ENCODE measurements at places on chromosomes 6 and 20.

DNA sequence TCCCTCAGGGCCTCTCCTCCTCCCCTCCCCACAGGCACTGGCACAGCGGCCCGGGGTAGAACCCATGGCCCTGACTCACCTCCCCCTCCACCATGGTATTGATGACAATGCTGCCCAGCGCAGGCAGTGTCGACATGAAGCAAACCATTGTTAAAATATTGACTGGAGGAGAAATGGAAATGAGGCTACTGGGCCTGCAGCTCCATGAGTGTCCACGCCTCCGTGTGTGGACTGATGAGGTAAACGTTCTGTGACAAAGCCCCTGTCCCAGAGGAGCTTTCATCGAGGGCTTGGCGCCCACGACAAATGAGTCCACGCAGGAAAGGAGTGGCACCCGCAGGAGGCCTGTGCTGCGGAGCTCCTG is 402.7 kb downstream of the TAF4 start:
- no peaks in the 10 kb centered on the region for H3K36me3 ChIP-seq
- no peaks in the 10 kb centered on the region for H3K4me1 ChIP-seq
- H3K27ac ChIP-seq, result no peak overlapping the region
- no peak for DNase-seq

DNA sequence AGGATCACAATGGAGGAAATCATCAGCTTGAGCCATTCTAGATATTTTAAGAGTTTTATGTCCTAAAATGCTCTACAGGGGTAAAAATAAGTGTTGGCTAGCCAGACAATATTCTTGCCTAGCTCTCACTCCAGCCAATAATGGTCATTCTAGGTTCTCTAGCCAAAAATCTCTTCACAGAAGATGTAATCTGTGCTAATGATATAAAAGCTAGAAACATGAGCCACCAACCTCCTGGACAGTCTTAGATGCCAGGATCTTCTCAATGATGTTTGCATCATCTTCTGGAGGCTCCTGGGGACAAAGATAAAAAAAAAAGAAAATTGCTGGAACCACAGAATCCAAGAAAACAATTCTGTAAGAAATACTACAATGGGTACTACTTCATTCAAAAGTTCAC is 119.1 kb downstream of the CHD6 start:
- DNase-seq, result no peak
- H3K4me1 ChIP-seq, result no peaks in the 10 kb centered on the region
- no peaks in the 10 kb centered on the region for H3K36me3 ChIP-seq
- no peaks in the 10 kb centered on the region for H3K27me3 ChIP-seq

DNA sequence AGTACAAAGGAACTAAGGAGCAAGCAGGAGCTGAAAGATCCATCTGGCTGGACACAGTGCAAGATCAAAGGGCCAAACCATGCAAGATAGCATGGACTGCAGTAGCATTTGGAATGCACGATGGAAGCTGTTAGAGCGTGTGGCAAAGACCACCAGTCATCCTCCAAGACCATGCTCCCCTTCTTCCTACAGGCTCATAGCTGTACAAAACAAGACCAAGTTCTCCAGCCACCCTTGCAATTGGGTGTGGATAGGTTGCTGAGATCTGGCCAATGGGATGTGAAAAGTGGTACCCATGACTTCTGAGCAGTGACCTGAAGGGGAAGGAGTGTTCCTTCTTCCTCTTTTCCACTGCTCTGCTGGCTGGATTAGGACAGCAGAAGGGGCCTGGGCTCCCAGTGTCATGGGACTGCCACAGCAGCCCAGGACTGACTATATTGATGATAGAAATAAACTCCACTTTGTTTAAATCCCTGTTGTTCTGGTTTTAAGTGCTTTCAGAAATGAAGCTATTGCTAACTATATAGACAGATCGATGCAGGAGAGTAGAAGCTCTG is 64.9 kb downstream of the SLC22A23 start:
- peaks cover 29% of the 10 kb centered on the region for H3K4me1 ChIP-seq
- no peak for DNase-seq
- peak overlapping the region; percentile 85 for H3K27ac ChIP-seq
- H3K4me3 ChIP-seq, result no peak overlapping the region
- no peaks in the 10 kb centered on the region for H3K36me3 ChIP-seq
- H3K27me3 ChIP-seq, result no peaks in the 10 kb centered on the region

DNA sequence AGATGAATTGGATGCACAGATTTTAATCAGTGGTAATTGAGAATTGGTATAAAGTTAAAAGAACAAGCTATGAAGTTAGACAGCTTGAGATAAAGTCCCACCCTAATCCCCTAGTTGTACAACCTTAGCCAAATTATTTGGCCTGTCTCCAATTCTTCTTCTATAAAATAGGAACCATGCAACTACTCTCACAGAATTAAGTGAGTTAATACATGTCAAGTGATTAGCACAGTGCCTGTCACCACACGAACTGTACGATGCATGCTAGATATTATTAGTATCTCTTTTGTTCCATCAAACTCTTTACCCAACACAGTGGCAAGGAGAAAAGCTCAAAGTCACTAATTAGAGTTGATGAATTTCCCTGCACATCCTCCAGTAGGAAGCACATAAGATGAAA is 44.7 kb downstream of the MBOAT1 start:
- no peaks in the 10 kb centered on the region for H3K27me3 ChIP-seq
- H3K4me1 ChIP-seq, result peaks cover 27% of the 10 kb centered on the region
- H3K36me3 ChIP-seq, result peaks cover 7% of the 10 kb centered on the region
- no peak for DNase-seq

DNA sequence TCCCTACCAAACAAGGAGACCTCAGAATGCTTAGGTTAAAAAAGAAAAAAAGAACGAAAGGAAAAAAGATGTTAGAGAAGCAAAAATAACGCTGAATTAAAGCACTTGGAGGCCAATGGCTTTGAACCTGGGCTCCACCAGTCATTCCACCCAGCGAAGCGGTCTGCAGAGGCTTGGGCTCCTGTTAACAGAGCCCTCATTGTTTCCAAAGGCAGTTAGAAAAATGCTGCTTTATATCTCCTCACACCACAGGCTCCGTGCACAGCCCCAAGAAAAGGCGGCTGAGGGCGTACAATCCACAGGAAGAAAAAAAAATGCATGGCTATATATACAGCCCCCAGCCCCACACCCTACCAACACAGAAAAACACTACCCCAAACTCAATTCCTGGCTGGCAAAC is 255.9 kb downstream of the FOXC1 start:
- peaks cover 19% of the 10 kb centered on the region for H3K4me1 ChIP-seq
- no peaks in the 10 kb centered on the region for H3K27me3 ChIP-seq
- H3K27ac ChIP-seq, result no peak overlapping the region
- no peak overlapping the region for H3K4me3 ChIP-seq
- H3K36me3 ChIP-seq, result no peaks in the 10 kb centered on the region
- DNase-seq, result no peak

GRCh38 chr6:31157513-31158139 is at the start of gene CCHCR1:
Gene CCHCR1 (minus strand): TSS chr6:31157802. CDS start chr6:31157600, 202 bp downstream.
- peak within 1 kb of the TSS; percentile 45 for H3K4me3 ChIP-seq
- peaks cover 7% of the 10 kb centered on the region for H3K4me1 ChIP-seq
- peaks cover 52% of the 10 kb centered on the region for H3K36me3 ChIP-seq
- DNase-seq, result no peak

DNA sequence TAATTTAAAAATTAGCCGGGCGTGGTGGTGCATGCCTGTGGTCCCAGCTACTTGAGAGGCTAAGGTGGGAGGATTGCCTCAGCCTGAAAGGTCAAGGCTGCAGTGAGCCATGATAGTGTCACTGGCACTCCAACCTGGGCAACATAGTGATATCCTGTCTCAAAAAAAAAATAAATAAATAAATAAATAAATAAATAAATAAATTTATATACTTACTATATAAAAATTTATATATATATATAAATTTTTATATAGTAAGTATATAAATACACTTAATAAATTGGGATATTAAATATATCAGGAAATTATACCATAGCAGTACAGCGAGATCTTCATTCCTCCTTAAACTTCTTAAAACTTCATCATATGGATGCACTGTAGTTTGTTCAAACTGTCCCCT is 23.0 kb upstream of the IPCEF1 start:
- H3K4me3 ChIP-seq, result no peak overlapping the region
- H3K36me3 ChIP-seq, result no peaks in the 10 kb centered on the region
- no peaks in the 10 kb centered on the region for H3K27me3 ChIP-seq
- H3K4me1 ChIP-seq, result no peaks in the 10 kb centered on the region

- no peaks in the 10 kb centered on the region for H3K27me3 ChIP-seq
- H3K4me1 ChIP-seq, result peaks cover 95% of the 10 kb centered on the region
- peak overlapping the region; percentile 87 for H3K27ac ChIP-seq
- no peaks in the 10 kb centered on the region for H3K36me3 ChIP-seq
- DNase-seq, result no peak
Observed at GRCh38 chr6:11219400-11219834, 13.1 kb downstream of the NEDD9 start.

Data from tibial nerve (tissue), 4 donors.